CD4-positive, alpha-beta memory T cell (primary cell): ENCODE measurements at places on chromosomes 11 and 22. TPM values are rescaled to one million over a fixed set of nuclear protein-coding genes. Genes with fewer than 3 reads are reported as not detected.
A peak's percentile ranks its signal among the peaks of the same experiment; 100 is the strongest.

DNA sequence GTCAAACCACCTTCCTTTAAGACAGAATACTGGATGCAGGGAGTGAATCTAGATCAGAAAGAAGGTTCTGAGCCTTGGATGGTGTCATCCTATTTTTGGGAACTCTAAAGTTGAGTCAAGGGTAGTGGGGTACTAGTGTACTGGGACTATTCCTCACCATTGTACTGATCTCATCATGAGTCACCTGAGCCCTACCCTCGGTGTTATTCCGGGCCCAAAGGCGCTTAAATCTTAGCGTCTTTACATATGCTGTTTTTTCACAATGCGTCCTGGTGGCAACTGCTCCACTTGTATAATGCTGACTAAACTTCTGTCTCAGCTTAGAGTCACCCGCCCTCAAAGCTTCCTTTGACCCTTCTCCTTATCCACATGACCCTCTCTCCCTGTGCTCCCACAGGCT lies 25.3 kb upstream of the PATE1 start:
- H3K27ac ChIP-seq = no peak overlapping the region
- H3K4me1 ChIP-seq = no peaks in the 10 kb centered on the region
- DNase-seq = no peak
- no peaks in the 10 kb centered on the region for H3K27me3 ChIP-seq
- no peak overlapping the region for H3K4me3 ChIP-seq

DNA sequence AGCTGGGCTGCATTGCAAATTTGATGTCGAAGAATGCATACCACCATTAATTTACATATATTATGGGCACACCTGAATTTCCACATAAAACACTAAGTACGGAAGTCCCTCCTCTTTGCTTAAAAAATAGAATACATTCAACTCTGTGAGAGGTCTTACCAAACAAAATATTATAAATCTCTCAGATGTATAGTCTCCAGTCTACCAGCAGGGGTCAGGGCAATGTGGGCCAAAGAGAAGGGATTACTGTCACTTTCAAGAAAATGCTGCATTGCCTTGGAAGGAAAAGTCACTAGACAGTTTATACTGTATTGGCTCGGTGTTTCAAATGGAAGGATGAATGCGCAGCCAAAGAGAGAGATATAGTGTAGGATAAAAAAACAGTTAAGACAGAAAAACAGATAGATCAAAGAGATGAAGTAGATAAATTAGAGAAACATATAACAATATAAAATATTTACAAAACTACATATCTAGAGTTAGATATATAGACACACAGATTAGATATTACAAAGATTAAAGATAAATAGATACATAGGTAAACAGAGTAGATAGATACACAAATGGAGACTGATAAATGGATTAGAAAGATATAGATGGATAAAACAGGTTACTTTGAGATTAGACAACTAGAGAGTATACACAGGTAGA lies 20.9 kb downstream of the SERGEF start:
- H3K36me3 ChIP-seq = peaks cover 30% of the 10 kb centered on the region
- H3K4me1 ChIP-seq = no peaks in the 10 kb centered on the region
- no peaks in the 10 kb centered on the region for H3K27me3 ChIP-seq
- H3K4me3 ChIP-seq = no peak overlapping the region
- H3K27ac ChIP-seq = no peak overlapping the region
- peak; percentile 43 for DNase-seq

DNA sequence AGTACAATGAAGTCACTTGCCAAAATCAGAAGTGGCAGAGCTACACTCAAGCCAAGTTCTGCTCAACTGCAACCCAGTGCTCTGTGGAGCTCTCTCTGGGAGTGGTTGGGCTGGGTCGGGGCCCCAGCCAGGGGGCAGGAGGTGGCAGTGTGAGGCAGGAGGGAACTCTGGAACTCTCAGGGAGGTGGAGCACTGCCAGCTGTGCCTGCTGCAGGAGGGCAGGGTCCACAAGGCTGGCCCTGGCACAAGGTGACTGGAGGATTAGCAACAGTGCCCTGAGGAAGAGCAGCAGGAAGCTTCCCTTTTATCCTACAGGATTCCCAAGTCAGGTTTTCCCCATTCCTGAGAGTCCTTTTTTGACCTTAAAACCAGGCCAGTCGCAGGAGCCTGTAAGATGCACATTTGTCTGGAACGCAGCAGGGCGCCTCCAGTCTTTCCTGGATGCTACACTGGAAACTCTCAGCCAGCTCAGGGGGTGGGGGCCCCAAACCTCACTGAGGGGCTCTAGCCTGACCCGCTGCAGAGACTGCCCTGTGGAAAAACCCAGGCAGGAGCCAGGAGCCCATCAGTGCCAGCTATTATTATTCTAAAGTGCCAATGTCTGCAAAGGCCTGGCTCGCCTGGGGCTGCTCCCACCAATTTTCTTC lies 31.8 kb downstream of the DKK3 start:
- no peak for DNase-seq
- no peaks in the 10 kb centered on the region for H3K27me3 ChIP-seq
- no peak overlapping the region for H3K27ac ChIP-seq
- H3K4me3 ChIP-seq = no peak overlapping the region
- H3K4me1 ChIP-seq = peaks cover 11% of the 10 kb centered on the region

- H3K27ac ChIP-seq = no peak overlapping the region
- no peak overlapping the region for H3K4me3 ChIP-seq
- DNase-seq = no peak
- H3K36me3 ChIP-seq = no peaks in the 10 kb centered on the region
- no peaks in the 10 kb centered on the region for H3K4me1 ChIP-seq
These were observed 43.8 kb downstream of the CHRDL2 start for GRCh38 chr11:74687237-74688023.

DNA sequence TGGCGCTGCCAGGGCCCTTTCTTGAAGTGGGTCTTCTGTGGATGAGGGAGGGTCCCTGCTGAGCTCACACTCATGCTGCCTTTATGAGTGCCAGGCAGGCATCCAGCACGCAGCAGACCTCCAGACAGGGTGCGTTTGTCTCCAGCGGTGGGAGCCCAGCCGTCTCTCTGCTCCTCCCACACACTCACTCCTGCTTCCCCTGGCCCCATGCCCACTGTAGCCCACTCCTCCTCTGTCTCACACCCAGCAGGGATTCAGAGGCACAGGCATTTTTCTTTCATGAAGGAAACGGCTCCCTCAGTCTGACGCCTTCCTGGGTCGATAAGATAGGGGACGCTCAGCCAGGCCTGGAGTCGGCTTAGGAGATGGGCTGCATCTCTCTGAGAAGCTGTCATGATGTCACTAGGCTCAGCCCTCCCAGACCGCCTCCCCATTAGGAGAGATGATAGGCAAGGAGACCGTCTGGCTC lies 183.9 kb upstream of the NCAM1 start:
- DNase-seq = no peak
- no peaks in the 10 kb centered on the region for H3K36me3 ChIP-seq
- H3K27me3 ChIP-seq = no peaks in the 10 kb centered on the region
- no peak overlapping the region for H3K4me3 ChIP-seq
- no peaks in the 10 kb centered on the region for H3K4me1 ChIP-seq

GRCh38 chr22:36891646-36892045 lies 21.8 kb upstream of the CSF2RB start:
- H3K27ac ChIP-seq = no peak overlapping the region
- no peaks in the 10 kb centered on the region for H3K36me3 ChIP-seq
- no peak for DNase-seq
- H3K4me1 ChIP-seq = peaks cover 12% of the 10 kb centered on the region
- no peak overlapping the region for H3K4me3 ChIP-seq

GRCh38 chr11:108508653-108509593 lies 10.7 kb upstream of the POGLUT3 start:
- DNase-seq = no peak
- H3K27me3 ChIP-seq = no peaks in the 10 kb centered on the region
- H3K4me1 ChIP-seq = no peaks in the 10 kb centered on the region
- H3K4me3 ChIP-seq = no peak overlapping the region
- no peaks in the 10 kb centered on the region for H3K36me3 ChIP-seq

DNA sequence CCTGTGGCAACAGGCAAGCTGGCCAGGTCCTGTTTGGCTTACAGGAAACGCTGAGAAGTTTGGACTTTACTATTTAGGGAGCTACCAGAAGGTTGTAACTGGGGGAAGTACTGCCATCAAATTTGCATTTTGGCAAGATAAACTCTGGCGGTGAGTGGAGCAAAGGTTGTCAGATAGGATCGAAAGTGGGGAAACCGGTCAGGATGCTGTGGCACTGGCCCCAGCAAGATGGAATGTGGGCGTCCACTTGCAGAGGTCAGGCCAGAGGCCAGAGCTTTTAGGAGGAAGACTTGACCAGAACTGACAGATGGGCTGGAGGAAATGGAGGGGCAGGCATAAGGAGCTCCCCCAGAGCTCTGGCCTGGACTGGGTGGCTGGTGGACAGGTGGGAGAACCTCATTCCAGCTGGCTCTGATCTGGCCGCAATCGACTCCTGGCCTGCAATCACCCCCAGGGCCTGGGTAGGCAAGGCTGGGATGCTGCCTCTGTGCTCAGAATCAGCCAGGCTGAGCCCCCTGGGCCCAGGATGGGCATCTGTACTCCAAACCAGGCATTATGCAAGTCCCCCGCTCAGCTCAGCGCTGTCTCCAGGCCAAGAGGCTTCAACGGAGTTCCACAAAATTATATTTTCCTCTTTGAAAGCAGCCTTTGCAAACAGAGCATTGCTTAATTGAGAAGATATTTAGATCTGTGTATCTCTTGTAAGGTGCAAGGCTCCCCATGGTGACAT lies 178.3 kb upstream of the NECTIN1 start:
- no peak overlapping the region for H3K27ac ChIP-seq
- H3K4me3 ChIP-seq = no peak overlapping the region

DNA sequence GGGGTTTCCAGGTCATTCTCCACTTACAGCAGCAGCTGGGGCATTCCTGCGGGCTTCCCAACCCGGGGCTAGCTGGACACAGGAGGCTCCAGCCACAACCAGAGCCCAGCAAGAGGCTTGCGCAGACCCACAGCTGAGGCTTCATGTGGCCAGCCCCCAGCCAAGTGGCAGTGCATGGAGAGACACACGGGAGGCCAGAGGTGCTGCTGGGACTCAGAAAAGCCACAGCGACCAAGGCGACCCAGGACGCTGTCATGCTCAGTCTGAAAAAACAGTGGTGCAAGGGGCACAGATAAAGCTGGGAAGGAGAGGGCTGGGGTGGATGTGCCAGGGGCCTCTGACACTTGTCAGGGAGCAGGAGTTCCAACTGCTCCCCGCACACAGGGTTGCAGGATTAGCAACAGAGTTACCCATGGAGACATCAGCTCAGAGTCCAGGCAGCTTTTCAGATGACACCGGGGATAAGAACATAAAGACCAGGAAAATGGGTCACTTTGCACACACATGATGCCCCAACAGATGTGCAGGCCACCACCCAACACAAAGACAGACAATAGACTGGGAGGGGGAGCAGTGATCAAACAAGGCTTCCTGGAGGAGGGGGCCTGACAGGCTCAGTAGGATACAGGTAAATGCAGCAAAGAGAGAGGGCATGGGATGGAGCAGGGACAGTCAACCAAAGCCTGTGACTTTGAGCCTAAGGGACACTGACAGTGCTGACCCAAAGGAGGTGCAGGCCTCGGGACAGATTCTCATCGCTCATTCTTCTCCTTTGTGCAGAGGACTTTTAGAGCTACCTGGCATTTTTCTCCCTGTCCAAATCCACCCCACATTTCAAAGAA lies 6.9 kb upstream of the NEAT1 start:
- H3K27me3 ChIP-seq = no peaks in the 10 kb centered on the region
- H3K36me3 ChIP-seq = peaks cover 10% of the 10 kb centered on the region
- H3K4me1 ChIP-seq = peaks cover 52% of the 10 kb centered on the region
- H3K4me3 ChIP-seq = peak overlapping the region; percentile 95
- no peak for DNase-seq
- H3K27ac ChIP-seq = peak overlapping the region; percentile 98

Gene TCN2
- 0.93 TPM for total RNA-seq

Gene SLC17A6
- total RNA-seq = not detected

Gene NXPE1
- not detected for total RNA-seq

Gene TREH
- not detected for total RNA-seq

Gene APOBEC3B
- 0.64 TPM for total RNA-seq

Gene OSM
- total RNA-seq = 1.1 TPM
